Tracheal epithelial cell (primary cell): ENCODE measurements at places on chromosomes 3 and 15. TPM values are rescaled to one million over a fixed set of nuclear protein-coding genes. Genes with fewer than 3 reads are reported as not detected.

IQCH gene
- total RNA-seq, result 1.7 and 2.7 TPM in 2 replicates

STARD9 gene
- total RNA-seq, result 0.43 and 2.4 TPM in 2 replicates

SMCO1 gene
- 0.24 TPM in 1 of 2 replicates, not detected in the other for total RNA-seq

ACP3 gene
- total RNA-seq, result 0.96 and 1.9 TPM in 2 replicates

SIDT1 gene
- under 0.01 and 0.24 TPM in 2 replicates for total RNA-seq

ATP6V1A gene
- 64.3 and 70.1 TPM in 2 replicates for total RNA-seq

CPNE9 gene
- total RNA-seq, result not detected in 2 replicates

MESP2 gene
- total RNA-seq, result 0.48 and 1.3 TPM in 2 replicates

PLA2G4E gene
- 0.21 and 0.96 TPM in 2 replicates for total RNA-seq

ITGA11 gene
- total RNA-seq, result not detected in 2 replicates

IQCF5 gene
- total RNA-seq, result not detected in 2 replicates

AMIGO3 gene
- total RNA-seq, result 0.21 TPM in 1 of 2 replicates, not detected in the other

ZBTB20 gene
- total RNA-seq, result 2.1 and 4.8 TPM in 2 replicates

STAB1 gene
- 0.21 and 0.24 TPM in 2 replicates for total RNA-seq

SH3GL3 gene
- total RNA-seq, result 1.9 and 2.1 TPM in 2 replicates

SSUH2 gene
- 0.24 and 0.43 TPM in 2 replicates for total RNA-seq

MST1R gene
- 8.7 and 29.2 TPM in 2 replicates for total RNA-seq

CHRNA3 gene
- not detected in 2 replicates for total RNA-seq

TLR9 gene
- total RNA-seq, result under 0.01 TPM in 1 of 2 replicates, not detected in the other

SLC6A1 gene
- not detected in 2 replicates for total RNA-seq

GLT8D1 gene
- 67.6 and 68.7 TPM in 2 replicates for total RNA-seq
